ENCODE measurements at places on chromosomes 1 and 21.

DNA sequence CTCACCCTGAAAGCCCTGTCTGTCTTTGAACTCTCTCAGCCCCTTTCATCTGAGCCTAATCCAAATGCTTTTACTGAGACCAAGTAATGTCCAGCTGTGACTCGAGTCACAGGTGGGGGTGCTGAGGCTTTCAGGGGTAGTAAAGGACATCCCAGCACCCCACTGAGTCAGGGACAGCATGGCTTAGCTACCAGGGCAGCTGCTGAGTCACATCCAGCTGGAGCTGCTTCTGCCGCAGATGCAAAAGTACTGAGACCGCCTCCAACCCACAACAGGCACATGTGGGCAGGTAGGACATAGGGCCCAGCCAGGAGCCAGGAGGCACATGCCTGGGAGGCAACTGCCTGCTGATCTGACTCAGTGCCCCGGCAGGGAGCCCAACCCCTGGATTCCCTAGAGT is 6.7 kb upstream of the VSIG8 start:
- no peak for DNase-seq

GRCh38 chr1:4734791-4735190 is 80.4 kb downstream of the AJAP1 start:
- no peak for DNase-seq

DNA sequence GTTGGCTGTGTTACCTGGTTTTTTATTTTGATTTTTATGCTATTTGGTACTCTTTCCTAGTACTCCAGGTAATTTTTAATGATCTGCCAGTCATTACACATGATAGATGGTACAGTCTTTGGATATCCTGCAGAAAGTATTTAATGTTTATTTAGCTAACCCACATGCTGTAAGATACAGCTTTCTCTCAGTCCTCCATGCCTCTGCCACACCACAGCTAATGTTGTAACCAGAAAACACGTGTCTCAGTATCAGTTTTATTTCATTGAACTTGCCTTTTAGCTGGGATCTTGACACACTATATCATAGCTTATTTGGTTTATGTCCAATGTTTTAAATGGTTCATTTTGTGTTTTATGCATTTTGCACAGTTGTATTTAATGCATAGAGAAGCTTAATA is 1648.4 kb downstream of the KCNT2 start:
- DNase-seq = no peak

GRCh38 chr1:110707232-110707631 is 32.5 kb upstream of the KCNA3 start:
- no peak for DNase-seq

DNA sequence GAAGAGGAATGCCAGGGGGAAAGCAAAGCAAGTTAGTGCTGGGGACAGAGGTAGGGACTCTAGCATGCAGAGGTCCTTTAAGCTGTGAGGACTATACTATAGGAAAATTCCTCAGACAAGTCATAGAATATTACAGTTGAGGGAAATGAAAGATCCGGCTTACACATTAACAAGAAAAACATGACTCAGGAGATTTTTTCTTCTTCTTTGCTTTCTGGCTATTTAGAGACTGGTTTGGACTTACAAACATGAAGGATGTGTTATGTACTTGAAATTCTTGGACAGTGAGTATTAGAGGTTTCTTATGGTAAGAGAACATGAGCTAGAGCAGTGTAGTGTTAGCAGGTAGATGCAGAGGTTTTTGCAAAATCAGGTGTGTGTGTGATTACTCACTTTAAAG is 24.9 kb downstream of the USP25 start:
- no peak for DNase-seq

DNA sequence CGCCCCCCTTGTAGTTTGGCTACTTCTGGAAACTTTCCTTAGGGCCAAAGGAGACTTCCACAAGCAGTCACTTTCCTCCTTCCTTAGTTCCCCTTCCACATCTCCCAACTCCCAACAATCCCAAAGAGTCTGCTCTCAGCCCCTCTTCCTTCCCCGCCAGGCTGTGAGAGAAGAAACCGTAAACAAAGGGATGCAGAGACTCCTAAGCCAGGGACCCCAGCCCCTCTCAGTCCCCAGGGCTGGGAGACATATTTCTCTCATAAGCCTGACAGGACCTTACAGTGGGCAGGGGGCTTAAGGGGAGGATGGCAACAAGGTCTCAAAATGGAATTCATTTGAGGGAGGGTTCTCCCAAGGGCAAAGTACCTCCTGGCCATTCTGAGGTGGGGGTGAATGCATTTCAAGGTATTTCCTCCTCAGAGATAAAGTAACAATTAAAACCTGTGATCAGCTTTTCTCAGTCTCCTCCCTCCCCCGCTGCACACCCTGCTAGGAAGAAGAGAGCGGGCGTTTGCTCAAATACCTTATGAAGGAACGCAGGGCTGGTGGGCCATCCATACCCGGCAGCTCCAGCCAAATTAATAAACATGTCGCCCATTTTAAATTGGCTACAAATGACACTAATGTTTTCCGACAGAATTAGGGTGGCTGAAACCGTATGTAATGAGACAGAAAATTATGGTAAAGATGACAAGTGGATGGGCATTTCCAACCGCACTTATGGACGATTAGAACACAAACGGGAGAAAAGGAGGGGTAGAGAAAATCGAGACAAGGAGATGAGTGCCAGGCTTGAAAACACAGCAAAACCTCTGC is 4.0 kb downstream of the BARHL2 start:
- no peak for DNase-seq

DNA sequence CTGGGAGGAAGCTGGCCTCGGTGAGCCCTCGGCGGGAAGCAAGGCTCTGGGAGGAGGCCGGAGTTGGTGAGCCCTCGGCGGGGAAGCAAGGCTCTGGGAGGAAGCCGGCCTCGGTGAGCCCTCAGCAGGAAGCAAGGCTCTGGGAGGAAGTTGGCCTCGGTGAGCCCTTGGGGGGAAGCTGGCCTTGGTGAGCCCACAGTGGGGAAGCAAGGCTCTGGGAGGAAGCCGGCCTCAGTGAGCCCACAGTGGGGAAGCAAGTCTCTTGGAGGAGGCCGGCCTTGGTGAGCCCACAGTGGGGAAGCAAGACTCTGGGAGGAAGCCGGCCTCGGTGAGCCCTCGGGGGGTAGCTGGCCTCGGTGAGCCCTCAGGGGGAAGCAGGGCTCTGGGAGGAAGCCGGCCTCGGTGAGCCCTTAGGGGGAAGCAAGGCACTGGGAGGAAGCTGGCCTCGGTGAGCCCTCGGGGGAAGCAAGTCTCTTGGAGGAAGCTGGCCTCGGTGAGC is 36.0 kb downstream of the KRTAP10-1 start:
- no peak for DNase-seq

- DNase-seq = no peak
These were observed 60.2 kb downstream of the CHRM3 start for GRCh38 chr1:239446611-239447010.

- DNase-seq = no peak
These were observed 35.6 kb upstream of the ADGRL4 start for GRCh38 chr1:79042117-79042516.

DNA sequence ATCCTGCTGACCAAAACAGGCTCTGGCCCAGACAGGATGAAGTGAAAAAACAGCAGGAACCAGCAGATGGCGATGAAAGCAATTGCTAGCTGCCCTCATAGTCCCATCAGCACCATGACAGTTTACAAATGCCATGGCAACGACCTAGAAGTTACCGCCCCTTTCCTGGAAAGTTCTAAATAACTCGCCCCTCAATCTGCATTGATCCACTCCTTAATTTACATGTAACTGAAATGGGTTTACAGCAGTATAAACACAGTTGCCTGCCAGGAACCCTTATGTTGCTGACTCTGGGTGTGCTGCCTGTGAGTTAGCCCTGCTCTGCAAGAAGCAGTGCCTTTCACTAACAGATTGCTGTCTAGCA is 65.5 kb upstream of the CR1L start:
- DNase-seq = no peak

GRCh38 chr1:227898502-227899140 is 49.1 kb downstream of the WNT9A start:
- DNase-seq = no peak

GRCh38 chr1:32353431-32353830 is 8.9 kb downstream of the FAM229A start:
- DNase-seq = no peak

DNA sequence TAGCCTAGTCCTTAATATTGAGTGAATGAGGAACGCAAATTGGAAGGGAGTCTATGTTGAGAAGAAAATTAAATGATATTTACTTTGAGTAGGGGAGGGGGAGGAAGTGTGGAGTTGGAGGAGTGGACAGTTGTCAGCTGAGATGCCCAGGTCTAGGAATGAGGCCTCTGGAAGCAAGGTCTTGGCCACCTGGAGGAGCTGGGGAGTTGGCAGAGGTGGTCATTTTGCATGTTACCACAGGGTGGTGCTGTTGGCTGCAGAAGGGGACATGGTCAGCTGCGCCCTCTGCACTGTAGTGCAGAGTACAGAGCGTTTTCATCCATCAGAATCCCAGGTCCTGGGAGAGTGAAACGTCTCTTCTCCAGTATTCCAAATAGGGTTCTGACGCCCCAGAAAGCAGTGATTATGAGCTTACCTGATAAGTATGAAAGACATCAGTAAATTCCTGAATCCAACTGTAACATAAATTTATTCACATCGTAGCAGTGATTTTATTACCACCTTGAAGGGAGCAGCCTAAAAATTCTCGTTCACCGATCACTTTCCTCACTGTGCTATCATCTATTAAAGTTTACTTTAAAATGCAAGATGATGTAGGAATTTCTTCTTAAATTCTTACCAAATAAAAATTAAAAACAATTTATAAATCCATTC is 13.8 kb downstream of the PARK7 start:
- DNase-seq = no peak

GRCh38 chr1:228939001-228939691 is 203.9 kb downstream of the RHOU start:
- DNase-seq = no peak

- DNase-seq = no peak
These were observed 41.2 kb downstream of the SKI start for GRCh38 chr1:2269193-2269921.

GRCh38 chr21:25913479-25913878 is 178.7 kb downstream of the GABPA start:
- DNase-seq = no peak

DNA sequence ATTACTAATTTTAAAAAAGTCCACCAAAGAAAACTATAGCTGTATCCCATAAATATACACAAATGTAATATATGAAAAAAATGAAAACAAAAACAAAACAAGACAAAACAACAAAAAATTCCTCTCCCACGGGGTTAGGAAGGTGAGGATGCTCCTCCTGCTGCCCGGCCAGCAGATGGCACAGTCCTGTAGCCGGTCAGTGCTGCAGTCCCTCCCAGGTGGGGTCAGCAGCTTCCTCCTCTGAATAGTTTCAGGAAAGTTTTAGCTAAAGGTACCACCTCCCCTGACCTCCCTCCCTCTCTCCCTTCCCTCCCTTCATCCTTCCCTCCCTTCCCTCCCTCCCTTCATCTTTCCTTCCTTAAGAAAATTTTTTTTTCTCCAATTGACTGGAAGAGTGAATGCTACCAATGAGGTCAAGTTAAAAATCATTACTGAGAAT is 67.8 kb upstream of the BCL10 start:
- DNase-seq = no peak

DNA sequence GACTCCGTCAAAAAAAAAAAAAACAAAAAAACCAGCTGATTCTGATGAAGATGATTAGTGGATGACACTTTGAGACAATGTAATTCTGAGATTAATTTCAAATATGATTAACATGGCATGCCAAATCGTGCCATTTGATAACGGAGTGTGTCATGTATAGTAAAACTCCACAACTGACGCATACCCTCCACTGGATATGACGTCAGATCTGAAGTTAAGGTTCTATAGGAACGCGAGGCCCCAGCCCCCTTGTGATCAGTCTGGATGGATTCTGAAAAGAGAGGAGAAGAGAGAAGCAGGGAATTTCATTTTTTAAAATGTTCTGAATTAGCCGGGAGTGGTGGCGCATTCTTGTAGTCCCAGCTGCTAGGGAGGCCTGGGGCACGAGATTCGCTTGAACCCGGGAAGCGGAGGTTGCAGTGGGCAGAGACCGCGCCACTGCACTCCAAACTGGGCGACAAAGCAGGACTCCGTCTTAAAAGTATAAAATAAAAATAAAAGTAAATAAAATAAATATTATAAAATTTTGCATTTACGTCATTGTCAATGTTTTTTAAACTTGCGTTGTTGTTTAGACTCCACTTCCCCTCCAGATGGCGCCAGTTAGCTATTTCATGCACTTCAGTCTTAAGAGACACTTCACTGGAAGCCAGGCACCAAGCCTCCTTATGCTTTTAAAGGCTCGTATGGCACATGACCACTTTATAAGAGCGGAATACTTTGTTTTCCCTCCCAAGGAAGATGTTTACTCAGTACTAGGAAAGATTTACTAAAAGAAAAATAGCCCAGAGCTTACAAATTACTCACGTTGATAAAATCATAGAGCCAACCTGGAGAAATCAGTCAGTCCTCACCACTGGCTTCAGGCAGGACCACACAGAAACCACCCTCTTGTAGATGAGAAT is 65.5 kb downstream of the UBE2U start:
- DNase-seq = peak; percentile 32

- no peak for DNase-seq
These were observed 334.8 kb upstream of the KAZN start for GRCh38 chr1:14263671-14264070.

GRCh38 chr1:64865105-64865757 is 101.1 kb downstream of the JAK1 start:
- DNase-seq = no peak

GRCh38 chr1:79874289-79874688 is 867.8 kb upstream of the ADGRL4 start:
- DNase-seq = no peak

DNA sequence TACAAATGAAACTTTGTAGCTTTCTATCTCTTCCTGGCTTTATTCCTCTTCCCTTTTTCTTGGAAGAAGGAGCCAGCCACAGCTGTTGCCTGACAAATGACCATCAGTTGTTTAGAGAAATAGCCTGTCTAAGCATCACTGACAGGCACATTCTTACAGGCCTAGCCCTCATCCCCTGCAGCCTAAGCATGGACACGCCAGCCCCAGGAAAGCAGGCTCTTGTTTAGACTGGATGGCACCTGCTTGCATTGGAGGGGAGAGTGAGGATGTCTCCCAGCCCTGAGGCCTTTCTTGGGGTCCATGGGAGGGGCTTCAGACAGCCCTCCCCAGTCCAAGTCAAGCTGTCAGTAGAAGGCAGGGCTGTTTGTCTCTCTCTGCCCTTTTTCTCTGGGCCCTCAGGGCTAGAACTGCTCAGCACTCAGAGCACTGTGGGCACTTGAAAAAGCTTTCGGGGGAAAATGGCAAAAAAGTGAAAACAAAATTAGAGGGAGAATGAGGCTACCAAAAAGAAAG is 282.5 kb upstream of the PLXNA2 start:
- DNase-seq = no peak

- DNase-seq = no peak
These were observed 272.9 kb downstream of the KAZN start for GRCh38 chr1:14871218-14871970.
